Lung microvascular endothelial cell (primary cell): ENCODE measurements at places on chromosomes 1 and 21. TPM values are rescaled to one million over a fixed set of nuclear protein-coding genes. Genes with fewer than 3 reads are reported as not detected.
A peak's percentile ranks its signal among the peaks of the same experiment; 100 is the strongest.

Gene LCE1B
- not detected in 2 replicates for total RNA-seq

DNA sequence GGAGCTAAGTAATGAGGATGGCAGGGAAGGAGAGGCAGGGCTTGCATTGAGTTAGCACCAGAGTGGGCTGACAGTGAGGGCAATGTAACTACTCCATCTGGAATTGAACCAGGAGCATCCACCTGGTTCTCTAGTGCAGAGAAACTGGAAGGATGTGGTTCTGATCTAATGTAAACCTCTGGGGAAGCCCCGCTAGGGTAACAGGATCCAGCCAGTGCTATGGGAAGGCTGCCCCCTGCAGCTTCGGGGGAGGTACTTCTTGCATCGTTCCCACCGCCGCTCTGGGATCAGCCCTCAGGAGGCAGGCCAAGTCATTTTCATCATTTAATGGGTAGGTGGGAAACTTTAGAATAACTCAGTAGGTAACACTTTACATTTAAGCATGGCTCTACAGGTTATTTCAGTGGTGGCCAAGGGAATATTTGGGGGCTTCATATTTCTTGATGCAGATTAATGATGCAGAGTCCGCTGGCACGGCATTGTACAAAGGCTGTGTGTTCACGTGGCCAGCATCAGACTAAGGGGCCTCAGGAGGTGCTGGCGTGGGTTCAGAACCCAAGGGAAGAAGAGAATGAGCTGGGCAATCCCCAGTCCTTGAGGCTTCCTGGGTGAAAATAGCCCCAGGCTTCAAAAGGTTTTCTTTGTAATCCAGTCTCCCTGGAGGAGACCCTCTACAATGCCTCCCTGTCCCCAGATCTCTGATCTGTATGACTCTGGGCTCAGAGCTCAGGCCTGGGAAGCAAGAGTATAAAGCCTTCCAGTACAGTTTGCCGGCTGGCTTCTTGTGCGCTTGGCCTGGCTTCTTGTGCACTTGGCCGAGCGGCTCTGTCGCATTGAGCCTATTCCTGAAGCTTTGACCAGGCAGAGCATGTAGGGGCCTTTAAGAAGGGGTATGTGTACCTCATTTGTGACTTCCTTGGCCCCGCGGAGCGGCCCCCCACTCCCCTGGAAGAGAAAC lies 26.4 kb upstream of the KAZN start:
- no peak for DNase-seq

DNA sequence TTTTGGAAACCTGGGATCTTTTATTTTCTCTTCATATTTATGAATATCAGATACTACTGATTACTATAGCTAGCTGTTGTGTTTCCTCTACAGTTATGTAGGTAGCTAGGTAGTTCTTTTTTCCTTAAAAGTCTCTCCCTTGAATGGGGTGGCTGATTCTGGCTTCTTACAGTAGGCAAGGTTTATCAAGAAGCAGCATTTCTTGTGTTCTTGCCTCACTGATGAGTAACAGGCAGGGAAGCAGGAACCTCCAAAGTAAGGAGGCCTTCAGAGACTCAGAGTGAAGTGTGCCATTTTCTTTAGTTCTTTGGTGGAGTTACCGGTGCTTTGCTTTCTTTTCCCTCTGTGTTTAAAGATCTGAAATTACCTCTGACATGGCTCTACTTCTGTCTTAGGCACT lies 56.0 kb downstream of the ZMYM4 start:
- DNase-seq = peak; percentile 13

Gene SLC45A3
- total RNA-seq = 20.3 and 64.7 TPM in 2 replicates

DNA sequence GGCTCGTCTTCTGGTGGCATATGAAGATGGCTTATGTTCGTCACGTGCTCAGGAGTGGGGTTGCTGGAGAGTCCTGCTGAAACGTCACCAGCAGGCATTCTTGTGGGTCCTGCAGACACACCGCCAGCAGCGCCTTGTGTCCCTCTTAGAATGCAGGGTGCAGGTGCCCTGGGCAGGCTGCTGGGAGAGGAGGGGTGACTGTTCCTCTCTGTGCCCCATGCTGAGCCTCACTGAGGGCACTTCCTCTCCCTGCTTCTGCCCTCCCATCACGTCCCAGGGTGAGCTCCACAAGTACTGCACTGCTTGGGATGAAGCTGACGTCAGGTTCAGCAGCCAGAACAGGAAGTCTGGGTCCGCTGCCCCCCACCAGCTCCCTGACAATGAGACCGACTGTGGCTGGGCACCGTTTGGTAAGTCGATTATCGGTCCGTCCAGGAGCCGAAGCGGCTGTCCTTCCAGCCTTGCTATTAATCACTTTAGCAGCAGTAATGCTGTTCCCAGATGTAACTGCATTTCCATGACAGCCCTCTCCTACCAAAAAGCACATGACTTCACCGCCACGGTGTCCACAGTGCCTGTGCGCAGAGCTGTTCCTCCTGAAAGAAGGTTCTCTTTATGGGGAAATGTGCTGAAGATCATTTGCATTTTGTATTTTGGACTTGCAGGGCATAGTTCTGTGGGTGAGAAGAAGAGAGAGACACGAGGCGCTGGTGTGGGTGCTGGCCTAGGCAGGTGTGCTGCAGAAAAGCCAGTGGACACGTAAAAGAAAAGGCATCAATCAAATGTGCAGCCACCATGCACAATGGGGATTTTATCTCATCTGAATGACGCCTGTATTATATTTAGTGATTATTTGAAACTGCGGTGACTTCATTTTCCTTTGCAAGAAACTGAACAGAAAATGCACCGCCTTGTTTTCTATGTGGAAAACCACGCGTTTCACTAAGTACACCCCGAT lies 21.0 kb downstream of the SLC37A1 start:
- peak; percentile 15 for DNase-seq

DNA sequence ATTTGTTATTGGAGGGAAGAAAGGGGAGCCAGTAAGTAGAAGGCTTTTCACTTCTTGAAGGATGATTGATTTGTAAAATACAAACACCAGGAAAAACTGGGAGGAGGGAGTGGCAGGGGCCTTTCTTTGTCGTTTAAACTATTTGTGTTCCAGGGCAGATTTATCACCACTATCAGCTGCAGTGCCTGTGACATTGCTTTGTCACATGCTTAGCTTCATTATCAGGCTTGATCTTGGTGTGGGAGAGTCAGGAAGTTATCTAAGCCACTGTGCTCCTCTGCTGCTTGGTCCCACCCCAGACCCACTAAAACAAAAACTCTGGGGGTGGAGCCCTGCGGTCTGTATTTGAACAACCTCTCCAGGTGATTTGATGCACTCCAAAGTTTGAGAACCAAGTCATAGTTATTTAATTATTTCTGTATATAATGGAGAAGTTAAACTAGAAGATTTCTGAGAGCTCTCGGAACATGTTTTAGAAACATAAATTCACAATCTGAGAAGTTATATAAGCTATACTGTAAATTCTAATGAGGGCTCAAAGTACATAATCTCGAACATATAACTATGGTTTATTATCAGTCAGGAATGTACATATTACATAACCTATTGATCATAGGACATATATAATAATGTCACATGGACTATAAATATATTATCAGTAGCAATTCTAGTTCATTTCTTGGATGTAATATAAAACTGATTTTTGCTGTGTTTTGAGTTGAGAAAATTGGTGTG lies 87.9 kb downstream of the CDC14A start:
- peak; percentile 52 for DNase-seq

- DNase-seq = peak; percentile 10
Measured at GRCh38 chr1:41723786-41724185, 194.9 kb downstream of the HIVEP3 start.

Gene LAMC2
- total RNA-seq = 1.1 and 3.0 TPM in 2 replicates

- DNase-seq = no peak
Measured at GRCh38 chr21:34272321-34272720, 91.5 kb upstream of the KCNE2 start.

DNA sequence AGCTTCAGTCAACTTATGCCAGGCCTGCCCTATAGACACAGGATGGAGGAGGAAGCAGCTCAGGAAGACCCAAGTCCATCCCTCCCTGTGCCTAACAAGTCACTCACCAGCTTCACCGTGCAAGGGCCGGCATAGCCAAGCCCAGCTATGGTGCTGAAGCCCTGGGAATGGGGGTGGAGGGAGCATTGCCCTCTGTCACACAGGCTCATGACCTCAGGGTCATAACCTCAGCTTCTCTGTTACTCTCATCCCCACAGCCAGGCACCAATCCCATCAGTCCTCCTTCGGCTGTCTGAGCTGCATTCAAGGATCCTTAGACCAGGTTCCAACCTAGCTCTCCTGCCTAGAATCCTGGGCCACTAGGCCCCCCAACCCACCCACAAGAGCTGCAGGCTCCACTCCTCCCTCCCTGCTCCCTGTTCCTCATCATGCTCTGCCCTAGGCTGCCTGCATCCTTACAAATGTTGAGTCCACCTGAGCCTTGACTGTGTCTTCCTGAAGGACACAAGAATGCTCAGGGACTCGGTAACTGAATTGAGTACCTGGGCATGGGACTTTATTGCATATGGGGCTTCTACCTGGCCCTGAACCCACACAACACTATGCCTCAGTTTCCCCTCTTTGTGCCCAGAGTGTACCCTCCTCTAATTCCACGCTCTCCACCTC lies 1.7 kb downstream of the CD244 start:
- no peak for DNase-seq

DNA sequence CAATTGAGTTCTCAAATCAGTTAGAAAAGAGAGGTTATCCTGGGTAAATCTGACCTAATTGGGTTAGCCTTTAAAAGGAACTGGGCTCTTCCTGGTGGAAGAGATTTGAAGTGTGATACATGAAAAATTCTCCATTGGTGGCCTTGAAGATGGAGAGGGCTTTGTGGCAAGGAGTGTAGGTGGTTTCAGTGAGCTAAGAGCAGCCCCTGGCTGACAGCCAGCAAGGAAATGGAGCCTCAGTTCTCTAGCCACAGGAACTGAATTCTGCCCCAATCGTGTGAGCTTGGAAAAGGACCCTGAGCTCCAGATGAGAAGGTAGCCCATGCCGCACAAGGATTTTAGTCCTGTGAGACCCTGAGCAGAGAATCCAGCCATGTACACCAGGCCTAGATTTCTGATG lies 12.7 kb upstream of the HYI start:
- peak; percentile 67 for DNase-seq

- DNase-seq = no peak
Measured at GRCh38 chr1:50084389-50084788, 24.3 kb upstream of the ELAVL4 start.

DNA sequence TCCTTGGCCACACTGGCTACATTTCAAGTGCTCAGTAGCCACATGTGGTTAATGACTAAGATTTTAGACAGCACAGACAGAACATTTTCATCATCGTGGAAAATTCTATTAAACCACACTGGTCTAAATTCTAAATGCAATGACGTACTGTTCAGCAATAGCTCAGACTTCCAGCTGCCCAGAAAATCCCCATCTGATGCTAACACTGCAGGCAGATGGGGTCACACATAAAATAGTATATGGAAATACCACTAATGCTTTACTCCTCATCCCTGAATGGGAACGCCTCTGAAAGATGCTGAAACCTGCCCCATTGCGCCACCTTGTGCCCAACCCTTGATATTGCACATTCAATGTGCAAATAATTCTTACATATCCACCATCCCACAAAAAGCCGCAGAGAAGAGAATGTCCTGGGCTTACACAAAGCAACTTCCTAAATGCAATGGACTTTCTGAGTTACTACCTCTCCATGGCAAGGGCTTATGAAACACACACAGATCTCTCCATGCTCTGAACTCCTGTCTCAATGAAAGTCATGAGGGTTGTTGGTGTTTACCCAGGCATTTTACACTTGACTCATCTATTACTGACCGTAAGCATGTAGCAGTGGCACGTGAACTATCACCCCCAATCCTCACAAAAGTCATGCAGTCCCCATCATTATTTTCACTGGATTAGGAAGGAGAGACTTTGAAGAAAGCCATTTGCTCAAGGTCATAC lies 20.3 kb upstream of the SLC5A9 start:
- peak; percentile 65 for DNase-seq

Gene KIF17
- 17.3 and 19.6 TPM in 2 replicates for total RNA-seq

- no peak for DNase-seq
Measured at GRCh38 chr1:64865105-64865757, 101.1 kb downstream of the JAK1 start.

DNA sequence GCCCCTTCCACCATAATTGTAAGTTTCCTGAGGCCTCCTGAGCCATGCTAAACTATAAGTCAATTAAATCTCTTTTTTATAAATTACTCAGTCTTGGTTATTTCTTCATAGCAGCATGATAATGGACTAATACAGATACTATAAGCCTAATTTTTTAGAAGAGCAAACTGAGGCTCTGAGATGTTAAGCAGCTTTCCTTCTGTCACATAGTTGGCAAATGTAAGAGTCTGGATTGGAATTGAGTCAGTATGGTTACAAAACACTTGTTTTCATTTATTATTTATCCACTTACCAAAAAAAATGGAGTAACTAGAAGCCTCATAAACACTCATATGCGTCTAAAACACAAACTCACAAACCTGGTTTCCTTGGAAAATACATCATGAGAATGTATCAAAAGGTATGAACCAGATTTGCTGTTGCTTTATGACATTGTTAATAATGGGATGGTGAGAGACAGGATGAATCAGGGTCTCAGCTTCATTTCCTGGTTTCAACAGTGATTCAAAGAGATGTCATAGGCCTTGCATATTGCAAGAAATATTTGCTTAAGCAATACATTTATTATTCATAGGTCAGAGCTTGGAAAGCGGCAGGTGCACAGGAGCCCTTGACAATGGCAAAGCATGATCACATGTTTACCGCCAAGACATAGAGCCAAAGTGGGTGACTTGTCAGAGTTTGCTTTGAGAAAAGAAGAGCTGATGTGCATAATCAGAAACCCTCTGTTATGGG lies 221.5 kb downstream of the GRIK1 start:
- DNase-seq = no peak

Gene DMBX1
- not detected in 2 replicates for total RNA-seq

DNA sequence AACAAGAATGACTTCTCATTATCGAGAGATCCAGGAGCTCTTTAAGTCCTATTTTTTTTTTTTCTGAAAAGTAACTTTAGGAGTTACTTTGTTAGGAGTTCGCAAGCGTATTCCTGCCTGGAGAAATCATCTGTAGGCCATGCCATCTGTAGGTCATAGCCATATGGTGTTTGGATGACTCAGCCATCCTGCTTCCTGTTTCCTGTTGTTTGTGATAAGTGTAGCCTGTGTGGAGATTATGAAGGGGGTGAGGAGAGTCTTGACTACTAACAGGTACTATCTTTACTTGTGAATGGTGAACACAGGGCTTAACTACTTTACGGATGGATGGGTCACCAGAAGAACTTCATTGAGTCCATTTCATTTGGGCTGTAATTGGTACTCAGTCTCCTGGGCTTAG lies 327.2 kb downstream of the PTPRU start:
- DNase-seq = peak; percentile 95

Gene AMY1C
- total RNA-seq = not detected in 2 replicates

Gene SGIP1
- total RNA-seq = 22.9 and 34.1 TPM in 2 replicates

Gene KIAA1614
- 1.5 and 3.6 TPM in 2 replicates for total RNA-seq

Gene OR2W3
- total RNA-seq = not detected in 2 replicates
